ENCODE measurements at places on chromosomes 7 and 10. TPM values are rescaled to one million over a fixed set of nuclear protein-coding genes. Genes with fewer than 3 reads are reported as not detected.

OPN4 gene
- not detected for total RNA-seq

RBM17 gene
- total RNA-seq, result 106 TPM

DOCK1 gene
- total RNA-seq, result 97.7 TPM

NUTM2B gene
- 0.26 TPM for total RNA-seq

SBDS gene
- 123 TPM for total RNA-seq

ATP5MK gene
- total RNA-seq, result 344 TPM

MRPS17 gene
- 13.1 TPM for total RNA-seq

HGF gene
- total RNA-seq, result 20.9 TPM

FAM13C gene
- 26.6 TPM for total RNA-seq

RAMP3 gene
- total RNA-seq, result 47.2 TPM

TIMM23B gene
- 34.1 TPM for total RNA-seq

GRCh38 chr10:80471001-80471400 lies 16.9 kb downstream of the TSPAN14 start:
- DNase-seq, result no peak

DNA sequence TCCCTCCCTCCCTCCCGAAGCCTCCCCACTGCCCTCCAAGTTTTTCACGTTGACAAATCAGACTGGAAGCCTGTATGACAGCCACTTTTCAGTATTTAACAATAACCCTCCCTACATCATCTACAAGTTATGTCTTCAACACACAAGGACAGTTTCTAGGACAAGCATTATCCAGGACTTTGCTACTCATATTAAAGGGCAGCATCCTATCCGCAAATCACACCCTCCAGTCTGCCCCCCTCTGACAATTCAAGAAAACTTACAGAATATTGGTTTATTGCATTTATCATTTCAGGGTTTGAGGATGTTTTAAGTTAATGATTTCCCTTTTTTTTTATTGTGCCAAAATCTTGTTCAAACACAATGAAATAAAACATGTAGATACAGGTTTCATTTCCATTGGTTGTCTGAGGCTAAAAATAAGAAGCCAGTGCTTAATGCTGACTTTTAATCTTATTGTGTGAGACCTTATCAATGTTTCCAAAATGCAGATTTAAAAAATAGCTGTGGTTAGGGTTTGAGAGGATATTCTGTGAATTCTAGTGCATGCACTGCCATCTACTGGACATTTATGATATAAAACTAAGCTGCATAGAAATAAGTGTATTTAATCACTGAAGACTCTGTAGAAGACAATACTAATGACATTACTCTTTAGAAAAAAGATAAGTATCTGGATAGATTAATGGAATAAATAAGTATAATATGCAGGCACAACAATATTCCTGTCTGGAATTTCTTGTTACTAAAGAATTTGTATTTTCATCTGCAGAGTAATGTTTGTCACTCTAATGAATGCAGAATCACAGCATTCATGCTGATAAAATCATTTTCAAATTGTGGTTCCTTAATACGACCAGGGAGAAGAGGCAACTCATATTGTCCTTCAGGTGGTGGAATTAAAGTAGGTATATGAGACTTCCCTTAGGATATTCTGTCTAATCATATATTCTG lies 64.1 kb downstream of the CAV1 start:
- no peak for DNase-seq

- DNase-seq, result no peak
Measured at GRCh38 chr7:22920672-22921071, 93.3 kb downstream of the HYCC1 start.

- DNase-seq, result no peak
Measured at GRCh38 chr7:81029511-81029910, 110.7 kb upstream of the SEMA3C start.

GRCh38 chr10:129697463-129698247 lies 230.6 kb downstream of the MGMT start:
- DNase-seq, result no peak

DNA sequence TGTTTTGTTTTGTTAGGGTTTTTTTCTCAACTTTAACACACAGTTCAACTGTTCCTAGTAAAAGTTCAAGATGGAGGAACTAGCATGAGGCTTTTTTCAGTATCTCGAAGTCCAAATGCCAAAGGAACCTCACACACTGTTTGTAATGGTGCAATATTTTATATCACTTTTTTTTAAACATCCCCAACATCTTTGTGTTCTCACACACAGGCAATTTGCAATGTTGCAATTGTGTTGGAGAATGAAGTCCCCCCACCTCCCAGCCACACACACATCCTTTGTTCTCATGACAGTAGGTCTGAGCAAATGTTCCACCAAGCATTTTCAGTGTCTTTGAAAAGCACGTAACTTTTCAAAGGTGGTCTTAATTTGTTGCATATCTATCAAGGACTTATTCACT lies 120.9 kb downstream of the TWIST1 start:
- DNase-seq, result no peak

- DNase-seq, result peak; percentile 83
Measured at GRCh38 chr7:23680414-23681405, 711 bp downstream of the FAM221A start.

DNA sequence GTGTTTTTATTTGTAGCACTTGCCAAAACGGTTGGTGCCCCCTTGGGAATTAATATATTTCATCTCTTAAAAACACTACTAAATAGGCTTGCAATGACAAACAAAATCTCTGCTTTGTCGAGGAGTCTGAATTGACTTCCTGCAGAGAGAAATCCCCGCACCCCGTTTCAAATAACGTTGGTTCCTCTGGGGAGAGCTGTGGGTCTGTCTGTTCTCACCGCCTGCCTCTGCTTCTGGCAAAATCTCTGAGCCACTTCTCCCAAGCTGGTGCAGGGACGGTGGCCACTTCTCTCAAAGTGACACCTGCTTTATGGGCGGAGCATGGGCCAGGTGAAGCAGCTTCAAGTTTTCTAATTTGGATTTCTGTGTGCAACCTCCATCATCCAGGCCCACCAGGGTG lies 186.3 kb upstream of the ADARB2 start:
- no peak for DNase-seq

GRCh38 chr7:127879436-127879835 lies 151.8 kb downstream of the LRRC4 start:
- DNase-seq, result no peak

GRCh38 chr7:43615558-43616145 lies 32.7 kb downstream of the STK17A start:
- DNase-seq, result no peak

DNA sequence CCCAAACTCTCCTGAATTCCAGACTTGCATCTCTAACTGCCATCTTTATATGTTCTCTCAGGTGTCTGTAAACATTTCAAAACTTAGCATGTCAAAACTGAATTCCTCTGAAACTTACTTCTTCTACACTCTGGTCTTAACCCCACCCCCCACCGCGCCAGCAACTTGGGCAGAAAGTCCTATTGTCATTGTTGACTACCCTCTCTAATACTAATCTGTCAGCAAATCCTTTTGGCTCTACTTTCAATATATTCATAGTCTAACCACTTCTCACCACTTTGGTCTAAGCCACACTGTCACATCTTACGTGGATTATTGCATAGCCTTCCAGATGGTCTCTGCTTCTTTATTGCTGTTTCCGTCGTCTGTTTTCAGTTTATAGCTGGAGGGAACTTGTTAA lies 86.6 kb downstream of the AHCYL2 start:
- no peak for DNase-seq

GRCh38 chr7:135334830-135335543 lies 101.3 kb downstream of the STRA8 start:
- no peak for DNase-seq

DNA sequence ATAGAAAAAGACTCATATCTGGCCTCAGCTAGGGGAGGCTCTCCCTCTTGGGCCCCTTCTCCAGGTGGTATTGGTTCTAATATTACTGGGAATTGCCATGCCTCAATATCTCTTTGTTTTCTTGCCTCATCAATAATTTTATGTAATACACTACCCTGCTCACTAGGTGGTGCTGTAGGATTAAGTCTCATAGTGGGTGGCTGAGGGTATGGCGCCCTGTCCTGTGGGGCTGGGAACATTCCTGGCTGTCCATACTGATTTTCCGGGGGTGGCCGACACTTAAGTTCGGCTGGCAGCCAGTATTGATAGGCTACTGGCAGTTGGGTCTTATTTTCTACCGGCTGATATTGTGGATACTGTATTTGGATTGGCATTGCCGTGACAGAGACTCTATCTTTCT lies 9.0 kb upstream of the TAS2R3 start:
- no peak for DNase-seq

- DNase-seq, result no peak
Measured at GRCh38 chr10:77836299-77836820, 90.2 kb downstream of the DLG5 start.

- no peak for DNase-seq
Measured at GRCh38 chr10:129935867-129936152, 28.3 kb downstream of the EBF3 start.

- DNase-seq, result no peak
Measured at GRCh38 chr7:136027160-136027559, 50.0 kb upstream of the MTPN start.

GRCh38 chr10:131888186-131888604 lies 12.6 kb upstream of the PPP2R2D start:
- DNase-seq, result no peak

DNA sequence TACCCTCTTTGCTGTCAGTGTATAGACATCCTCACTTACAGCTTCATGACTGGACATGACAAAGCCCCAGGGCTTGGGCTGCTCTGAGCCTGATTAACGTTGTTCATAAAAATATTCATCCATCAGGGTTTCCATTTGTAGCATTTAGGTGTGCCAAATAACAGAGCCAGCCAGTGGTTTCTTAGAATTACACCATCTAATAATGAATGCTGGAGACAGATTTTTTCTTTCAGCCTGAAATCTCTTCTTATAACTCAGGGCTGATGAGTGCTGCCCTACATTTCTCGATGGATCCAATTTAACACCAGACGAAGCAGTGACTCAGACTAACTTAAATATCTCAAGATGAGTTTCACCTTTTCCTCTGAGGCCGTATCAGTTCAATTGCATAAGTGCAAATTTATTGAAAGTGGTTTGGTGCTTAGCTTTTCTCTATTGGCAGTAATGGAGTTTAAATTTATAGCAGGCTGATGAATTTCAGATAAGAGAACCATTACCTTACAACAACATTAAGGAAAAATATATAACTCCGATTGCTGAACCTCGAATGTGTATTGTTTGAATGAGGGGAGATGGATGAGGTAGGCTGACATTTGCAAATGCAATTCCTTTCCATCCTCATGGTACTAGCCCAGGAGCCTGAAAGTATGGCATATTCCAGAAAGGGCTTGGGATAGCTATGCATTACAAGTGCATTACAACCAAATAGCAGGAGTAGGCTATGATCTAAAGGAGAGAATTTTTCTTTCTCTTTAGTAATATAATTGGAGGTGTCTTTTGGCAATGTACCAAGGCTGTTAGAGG lies 900.6 kb downstream of the KCNMA1 start:
- DNase-seq, result no peak

- DNase-seq, result no peak
Measured at GRCh38 chr10:110141185-110141584, 66.2 kb upstream of the MXI1 start.

DNA sequence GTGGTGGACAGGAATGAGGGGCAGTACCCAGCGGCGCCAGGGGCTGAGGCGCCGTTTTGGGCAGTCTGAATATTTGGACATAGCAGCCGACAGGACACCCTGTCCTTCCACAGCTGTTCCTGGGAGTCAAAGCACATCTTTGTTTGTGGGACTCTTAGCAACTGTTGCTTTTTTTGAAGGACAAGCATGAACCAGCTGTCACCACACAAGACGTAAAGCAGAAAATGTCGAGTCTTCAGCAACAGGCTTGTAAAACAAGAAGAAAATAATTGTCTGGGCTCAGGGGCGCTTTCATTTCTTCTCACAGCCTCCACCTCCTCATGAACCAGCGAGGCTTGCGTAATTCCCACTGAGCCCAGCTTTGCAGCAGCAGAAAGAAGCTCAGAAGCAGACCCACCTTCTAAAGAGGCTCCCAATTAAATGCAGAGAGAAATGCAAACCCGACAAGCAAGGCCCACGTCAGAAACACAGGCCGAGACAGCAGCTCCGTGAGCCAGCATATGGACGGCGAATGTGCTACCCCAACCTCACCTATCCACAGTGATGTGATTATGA lies 68.9 kb upstream of the DNAAF5 start:
- DNase-seq, result no peak

DNA sequence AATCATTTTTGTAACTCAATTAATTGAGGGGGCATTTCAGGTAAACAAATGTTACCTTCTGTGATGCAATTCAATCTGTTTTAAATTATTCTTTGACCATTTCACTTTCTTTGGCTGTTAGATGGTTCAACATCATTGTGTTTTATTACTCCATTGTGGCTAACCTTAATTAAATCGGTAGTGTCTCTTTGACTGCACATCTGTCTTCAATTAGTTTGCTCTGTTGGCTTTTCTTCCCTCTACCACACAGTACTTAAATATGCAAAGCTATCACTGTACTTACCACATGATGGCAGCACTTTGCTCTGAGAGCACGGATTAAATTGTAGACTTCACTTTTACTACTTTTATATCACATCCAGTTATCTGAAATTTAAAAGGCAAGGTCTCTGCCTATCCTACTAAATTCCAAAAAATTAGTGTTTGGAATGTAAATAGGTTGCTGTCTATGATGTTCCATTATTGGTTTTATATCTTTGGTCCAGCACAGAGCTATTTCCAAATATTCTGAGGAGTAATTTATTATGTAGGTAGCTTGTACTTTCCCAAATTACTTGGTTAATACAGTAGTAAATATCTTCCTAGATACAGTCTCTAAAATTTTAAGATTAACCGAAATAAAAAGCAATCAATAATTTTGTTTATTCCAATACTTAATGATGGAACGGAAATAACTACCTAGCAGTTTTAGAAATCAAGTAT lies 352.0 kb downstream of the PCLO start:
- DNase-seq, result no peak

DNA sequence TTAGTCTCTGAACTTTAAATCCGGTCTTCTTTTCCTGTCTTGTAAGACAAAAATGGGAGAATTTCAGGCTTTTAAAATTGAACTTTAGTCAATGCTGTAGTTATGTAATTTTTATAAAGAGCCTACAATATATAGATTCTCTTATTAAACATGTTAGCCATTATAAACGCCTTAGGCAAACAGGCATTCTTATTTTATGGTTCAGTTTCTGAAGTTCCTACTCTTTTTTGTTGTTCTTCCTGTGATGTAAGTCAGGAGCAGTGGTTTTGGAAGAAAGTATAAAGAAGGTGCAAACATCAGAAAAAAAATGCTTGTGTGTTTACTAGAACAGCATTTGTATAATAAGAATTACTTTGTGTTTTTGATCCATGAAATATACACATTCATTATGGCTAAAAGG lies 41.6 kb downstream of the BICC1 start:
- no peak for DNase-seq

DNA sequence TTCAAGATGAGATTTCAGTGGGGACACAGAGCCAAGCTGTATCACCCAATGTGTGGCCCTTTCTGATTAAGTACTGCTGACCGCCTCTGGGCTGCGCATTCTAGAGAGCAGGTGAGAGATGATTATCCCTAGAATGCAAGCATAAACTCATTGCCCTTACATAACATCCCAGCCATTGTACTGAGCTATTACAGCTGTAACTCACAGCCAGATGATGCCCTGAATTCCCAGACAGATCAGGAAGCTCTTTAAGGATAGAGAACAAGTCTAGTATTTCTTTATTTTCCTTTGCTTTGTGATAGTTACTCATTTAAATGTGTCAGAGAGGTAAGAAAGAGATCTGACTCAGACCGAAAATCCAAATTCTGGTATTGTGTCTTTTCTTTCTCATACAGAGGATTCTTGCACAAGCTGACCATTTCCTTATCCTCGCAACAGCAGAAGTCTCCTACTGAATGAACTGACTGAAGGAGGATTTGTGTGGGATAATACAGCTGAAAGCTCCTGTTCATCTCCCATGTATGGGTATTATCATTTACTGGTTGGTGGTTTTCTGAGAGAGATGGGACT lies 58.4 kb downstream of the ZNF22 start:
- DNase-seq, result no peak

GRCh38 chr10:129759214-129760002 lies 204.7 kb downstream of the EBF3 start:
- DNase-seq, result peak; percentile 18
